ENCODE measurements at places on chromosomes 16 and 17.

DNA sequence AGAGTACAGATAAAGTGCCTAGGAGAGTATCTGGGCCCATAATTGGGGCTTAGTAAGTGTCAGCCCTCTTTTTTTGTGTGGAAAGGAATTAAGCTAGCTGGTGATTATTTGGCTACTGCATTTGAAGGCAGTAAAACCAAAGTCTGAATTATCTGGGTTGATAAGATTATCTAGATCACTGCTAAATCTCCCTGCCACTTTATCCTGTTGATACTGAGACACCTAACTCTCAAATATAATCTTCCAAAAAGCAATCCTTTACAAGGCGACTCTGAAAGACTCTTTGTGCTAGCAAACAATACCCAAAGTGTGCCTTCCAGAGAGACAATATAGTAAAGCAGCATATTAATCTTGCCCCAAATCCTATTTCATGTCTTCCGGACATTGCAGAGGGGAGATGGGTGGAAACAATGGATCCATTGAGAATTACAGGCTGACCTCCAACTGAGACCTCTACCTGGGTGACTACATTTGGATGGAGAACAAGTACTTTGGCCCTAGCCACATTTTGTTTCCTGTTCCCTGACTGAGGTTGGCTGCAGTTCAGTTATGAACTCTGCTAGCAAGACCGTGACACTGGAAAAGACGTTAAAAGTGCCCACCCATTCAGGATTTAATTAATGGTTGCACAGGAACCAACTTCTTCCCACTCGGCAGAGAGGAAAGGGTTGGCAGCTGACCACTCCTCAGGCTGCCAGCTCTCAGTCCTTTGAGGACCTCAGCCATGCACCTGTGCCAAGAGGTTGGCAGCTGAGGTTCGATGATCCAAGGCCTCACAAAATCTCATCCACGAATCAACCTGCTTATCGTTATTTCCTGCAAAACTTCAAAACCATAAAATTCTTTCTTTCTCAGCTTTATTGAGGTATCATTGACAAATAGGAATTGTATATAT, 72.6 kb downstream of the SYCE1L start:
- DNase-seq, result no peak

- no peak for DNase-seq
Measured at GRCh38 chr17:80352991-80353665, 61.8 kb upstream of the ENDOV start.

DNA sequence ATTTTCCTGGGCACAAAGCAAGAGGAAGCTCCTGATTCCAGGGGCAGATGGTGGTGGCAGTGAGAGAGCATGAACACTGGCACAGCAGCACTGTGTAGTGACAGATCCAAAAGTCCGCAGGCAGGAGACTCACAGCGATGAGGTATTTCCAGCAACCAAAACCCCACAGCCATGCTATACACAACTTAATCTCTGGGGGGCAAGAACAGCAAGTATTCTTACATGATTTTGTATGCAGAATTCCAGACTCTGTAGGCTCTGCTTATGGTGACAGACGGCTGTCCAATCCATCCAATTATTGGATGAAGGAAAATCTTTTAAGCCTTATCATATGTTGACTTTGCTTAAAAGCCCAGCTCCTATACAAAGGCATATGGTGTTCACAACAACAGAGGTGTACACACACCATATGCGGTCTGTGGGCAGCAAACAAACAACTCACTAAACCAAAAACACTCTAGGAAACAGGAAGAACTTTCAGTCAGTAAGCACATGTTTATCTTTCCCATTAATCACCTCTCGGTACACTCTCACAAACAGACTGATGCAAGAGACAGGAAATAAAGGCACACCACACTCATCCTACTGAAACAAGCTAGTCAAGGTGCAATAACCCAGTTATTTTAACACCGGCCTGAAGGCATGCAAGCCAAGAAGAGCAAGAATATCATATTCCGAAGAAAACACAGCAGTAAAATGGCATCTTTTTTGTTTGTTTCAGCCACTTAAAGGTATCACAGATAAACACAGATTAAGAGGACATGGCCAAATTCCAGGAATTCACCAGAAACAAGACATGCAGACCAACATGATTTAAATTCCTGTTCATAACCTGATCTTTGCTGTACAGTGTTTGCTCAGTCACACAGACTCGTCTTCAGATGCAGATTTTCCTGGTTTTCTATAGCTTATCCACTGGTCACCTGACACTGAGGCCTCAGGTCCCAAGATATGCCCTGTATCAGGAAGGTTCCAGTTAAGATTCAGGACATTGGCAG, 47.8 kb downstream of the ERN1 start:
- no peak for DNase-seq

- no peak for DNase-seq
Measured at GRCh38 chr17:17402558-17402957, 74.2 kb upstream of the MED9 start.

DNA sequence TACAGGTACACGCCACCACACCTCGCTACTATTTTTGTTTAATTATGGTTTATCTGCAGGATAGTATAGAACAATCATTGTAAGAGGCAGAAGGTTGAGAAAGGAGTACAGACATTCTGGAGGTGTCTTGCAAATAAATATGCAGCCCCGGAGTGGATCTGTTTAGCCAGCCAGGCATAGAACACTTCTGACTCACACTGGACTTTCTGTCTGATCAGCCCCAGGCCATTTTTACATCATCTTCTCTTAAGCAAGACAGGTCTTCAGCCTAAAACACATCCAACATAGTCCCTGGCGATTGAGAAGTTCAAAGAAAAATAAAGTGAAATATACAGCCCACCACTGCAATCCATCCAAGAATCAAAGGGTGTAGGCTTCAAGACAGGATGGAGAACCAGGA, 81.4 kb downstream of the XYLT1 start:
- DNase-seq, result no peak

GRCh38 chr16:88936556-88937205, 40.3 kb downstream of the CBFA2T3 start:
- no peak for DNase-seq

- DNase-seq, result no peak
Measured at GRCh38 chr17:7113273-7114071, 1.1 kb downstream of the ASGR2 start.

GRCh38 chr16:25709213-25709612, 17.5 kb downstream of the HS3ST4 start:
- DNase-seq, result no peak

- no peak for DNase-seq
Measured at GRCh38 chr16:66364117-66364958, 2.2 kb upstream of the CDH5 start.

- no peak for DNase-seq
Measured at GRCh38 chr17:76309461-76309860, 1.4 kb upstream of the QRICH2 start.

GRCh38 chr17:60908324-60908723, 230.7 kb downstream of the BCAS3 start:
- no peak for DNase-seq

- DNase-seq, result no peak
Measured at GRCh38 chr17:28907709-28908475, 5.0 kb upstream of the DHRS13 start.

- DNase-seq, result no peak
Measured at GRCh38 chr17:47942568-47942967, 1.2 kb downstream of the PNPO start.

GRCh38 chr17:67576471-67577115, 141.1 kb upstream of the NOL11 start:
- no peak for DNase-seq

DNA sequence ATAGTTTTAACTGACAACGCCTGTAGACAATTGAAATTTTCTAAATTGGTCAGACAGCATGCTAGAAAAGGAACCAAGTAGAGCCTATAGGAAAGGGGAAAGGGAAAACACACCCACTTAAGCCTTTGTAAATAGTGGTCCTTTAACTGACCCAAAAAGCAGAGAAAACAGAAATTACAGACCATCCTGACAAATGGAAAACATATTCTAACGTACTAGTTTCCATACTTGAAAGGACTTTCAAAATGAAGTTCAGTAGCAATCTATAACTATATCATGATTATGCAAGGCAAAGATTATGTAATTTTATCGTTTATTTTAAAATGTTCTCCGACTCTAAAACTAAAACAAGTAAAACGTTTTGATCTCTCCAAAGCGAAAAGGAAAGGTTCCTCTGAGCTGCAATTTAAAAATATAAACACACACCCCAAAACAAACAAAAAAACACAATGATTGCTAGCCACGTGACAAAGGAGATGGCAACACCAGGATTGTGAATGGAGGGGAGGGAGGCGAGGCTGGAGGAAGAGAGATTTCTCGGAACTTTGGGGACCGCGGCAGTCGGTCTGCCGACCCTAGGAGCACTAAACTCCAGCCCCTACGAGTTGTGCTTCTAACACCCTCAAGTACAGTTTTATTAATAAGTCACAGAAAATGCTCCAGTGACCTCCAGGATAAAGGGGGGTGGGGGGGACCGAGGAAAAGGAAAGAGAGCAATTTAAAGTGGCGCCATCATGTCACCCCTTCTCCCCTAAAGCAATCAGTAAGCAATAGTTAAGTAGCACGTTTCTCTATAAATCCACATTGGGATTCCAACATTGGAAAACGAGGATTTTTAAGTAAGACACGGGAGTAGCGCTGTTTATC, 1.7 kb downstream of the KANSL1 start:
- peak; percentile 26 for DNase-seq

GRCh38 chr16:49022351-49022963, 259.2 kb downstream of the CBLN1 start:
- DNase-seq, result no peak

- DNase-seq, result no peak
Measured at GRCh38 chr17:21462237-21462636, 86.1 kb downstream of the KCNJ12 start.

GRCh38 chr16:52843381-52843780, 209.3 kb downstream of the CHD9NB start:
- DNase-seq, result no peak

DNA sequence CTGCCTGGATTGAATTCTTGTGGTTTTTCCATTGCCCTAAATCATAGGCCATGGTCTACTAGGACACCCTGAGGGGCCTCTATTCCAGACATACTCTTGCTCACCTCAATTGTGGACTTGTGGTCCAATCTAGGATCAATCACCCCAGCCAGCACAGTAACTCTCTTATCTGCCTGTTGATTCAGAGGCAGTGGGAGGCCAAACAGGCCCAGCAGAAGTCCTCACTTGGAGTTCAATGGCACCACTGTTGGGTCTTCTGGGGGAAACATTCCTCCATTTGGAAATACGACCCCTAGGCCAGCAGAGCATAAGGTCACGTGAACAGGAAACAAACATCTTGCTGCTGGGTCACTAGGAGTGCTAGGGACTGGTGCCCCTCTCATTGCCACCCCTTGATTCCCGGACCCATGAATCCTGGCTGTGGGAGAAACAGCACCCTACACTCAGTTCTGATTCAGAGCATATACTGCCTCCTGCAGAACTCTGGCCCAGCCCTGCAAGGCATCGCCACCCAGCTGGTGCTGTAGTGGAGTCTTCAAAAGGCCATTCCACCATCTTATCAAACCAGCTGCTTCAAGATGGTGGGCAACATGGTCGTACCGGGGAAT, 6.8 kb upstream of the NXN start:
- DNase-seq, result no peak

- no peak for DNase-seq
Measured at GRCh38 chr17:57035971-57036481, 49.0 kb upstream of the AKAP1 start.

DNA sequence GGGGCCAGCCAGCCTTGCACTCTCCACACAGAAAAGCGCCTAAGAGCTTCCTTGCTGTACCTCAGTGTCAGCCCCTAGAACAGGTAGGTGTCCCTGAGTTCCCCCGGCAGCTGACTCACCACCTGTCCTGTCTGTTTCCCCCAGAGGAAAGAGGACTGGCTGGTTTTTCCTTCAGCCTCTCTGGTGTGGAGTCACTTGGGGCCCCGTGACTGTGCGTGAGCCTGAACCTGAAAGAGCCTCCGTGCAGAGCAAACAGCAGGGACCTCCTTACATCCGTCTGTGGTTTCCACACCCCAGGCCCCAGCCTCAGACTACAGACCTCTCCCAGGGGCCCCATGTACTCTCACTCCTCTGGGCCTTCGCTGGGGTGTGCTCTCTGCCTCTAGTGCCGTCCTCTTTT, 87.8 kb downstream of the GNAO1 start:
- DNase-seq, result no peak

- no peak for DNase-seq
Measured at GRCh38 chr16:54426553-54426849, 139.9 kb upstream of the IRX3 start.

DNA sequence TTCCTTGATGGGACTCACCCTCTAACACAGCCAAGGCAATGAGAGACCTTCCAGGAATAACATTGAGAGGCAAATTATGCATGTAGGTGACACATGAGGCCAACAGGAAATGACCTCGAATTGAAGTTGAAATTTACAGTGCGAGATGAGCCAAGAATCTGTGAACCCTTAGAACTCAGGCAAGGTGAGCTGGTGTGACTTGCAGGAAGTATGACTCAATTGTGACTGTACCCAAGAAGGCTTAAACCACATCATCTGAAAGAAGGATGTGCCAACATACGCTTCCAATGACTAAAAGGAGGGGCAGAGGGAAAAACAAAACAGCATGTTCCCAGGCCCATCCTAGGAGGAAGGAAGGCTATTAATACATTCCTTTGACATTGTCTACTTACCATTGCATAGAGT, 44.8 kb downstream of the PITPNC1 start:
- DNase-seq, result no peak

GRCh38 chr16:10213748-10214147, 31.5 kb upstream of the GRIN2A start:
- no peak for DNase-seq

GRCh38 chr17:78897664-78898047, 5.3 kb downstream of the CEP295NL start:
- no peak for DNase-seq

DNA sequence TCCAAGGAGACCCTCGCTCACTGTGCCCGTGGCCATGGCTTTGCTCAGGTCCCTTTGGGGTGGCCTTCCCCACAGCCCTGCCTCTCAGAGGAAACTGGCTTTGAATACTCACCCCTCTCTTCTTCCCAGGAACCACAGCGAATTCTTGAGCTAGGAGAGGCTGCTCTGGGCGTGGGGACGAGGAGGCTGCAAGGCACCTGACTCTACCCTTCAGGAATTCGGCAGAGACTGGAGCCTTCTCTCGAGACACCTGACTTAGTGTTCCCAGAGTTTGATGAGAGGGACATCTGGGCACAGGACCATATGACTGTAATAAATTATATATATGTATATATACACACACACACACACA, 6.2 kb downstream of the LLGL2 start:
- no peak for DNase-seq

- no peak for DNase-seq
Measured at GRCh38 chr16:54418903-54419302, 132.3 kb upstream of the IRX3 start.
